Peyer's patch (tissue), 4 donors: ENCODE measurements at places on chromosomes 7 and 10. TPM values are rescaled to one million over a fixed set of nuclear protein-coding genes. Genes with fewer than 3 reads are reported as not detected.

- no peaks in the 10 kb centered on the region for H3K36me3 ChIP-seq
- H3K27me3 ChIP-seq: no peaks in the 10 kb centered on the region
- H3K4me3 ChIP-seq: no peak overlapping the region
Measured at GRCh38 chr7:139838276-139838675, 9.2 kb downstream of the TBXAS1 start.

GRCh38 chr10:123274306-123275135 lies 120.3 kb downstream of the BUB3 start:
- H3K27ac ChIP-seq: no peak overlapping the region
- H3K27me3 ChIP-seq: peaks cover 4% of the 10 kb centered on the region
- no peaks in the 10 kb centered on the region for H3K4me1 ChIP-seq
- no peak overlapping the region for H3K4me3 ChIP-seq

DNA sequence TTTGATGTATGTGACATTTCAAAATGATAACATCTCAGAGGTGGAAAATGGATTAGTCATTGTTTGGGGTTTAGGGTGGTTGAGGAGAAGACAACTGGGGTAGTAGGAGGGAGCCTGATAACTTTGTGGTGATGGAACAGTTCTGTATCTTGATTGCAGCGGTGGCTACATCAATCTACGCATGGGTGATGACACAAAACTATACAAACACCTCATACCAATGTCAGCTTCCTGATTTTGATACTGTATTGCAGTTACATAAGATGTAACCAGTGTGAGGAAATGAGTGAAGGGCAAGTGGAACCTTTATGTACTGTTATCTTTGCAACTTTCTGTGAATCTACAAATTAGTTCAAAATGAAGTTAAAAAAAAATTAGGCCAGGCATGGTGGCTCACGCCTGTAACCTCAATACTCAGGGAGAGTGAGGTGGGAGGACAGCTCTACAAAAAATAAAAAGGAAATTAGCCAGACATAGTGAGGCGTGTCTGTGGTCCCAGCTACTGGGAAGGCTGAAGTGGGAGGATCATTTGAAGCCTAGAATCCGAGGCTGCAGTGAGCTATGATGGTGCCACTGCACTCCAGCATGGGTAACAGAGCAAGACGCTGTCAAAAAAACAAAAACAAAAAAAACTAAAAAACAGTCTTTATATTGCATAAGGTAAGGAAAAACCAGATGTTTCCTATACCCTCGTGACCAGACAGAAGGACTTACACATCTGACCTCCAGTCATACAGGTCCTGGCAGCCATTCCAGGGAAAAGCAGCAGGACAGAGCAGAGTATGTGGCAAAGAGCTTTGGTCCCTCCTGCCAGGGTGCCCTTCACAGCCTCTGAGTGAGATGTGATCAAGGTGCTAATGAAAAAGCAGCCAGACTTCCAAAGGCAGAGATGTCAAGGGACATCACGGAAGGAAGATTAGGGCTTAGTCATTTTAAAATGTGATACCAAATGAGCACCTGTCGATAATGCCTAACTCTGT lies 50.8 kb downstream of the CYTH3 start:
- no peak overlapping the region for H3K27ac ChIP-seq
- H3K36me3 ChIP-seq: no peaks in the 10 kb centered on the region
- no peak for DNase-seq
- H3K27me3 ChIP-seq: no peaks in the 10 kb centered on the region

- no peaks in the 10 kb centered on the region for H3K36me3 ChIP-seq
- no peaks in the 10 kb centered on the region for H3K27me3 ChIP-seq
- H3K4me3 ChIP-seq: no peak overlapping the region
- DNase-seq: no peak
- H3K27ac ChIP-seq: peak overlapping the region; percentile 31
Measured at GRCh38 chr7:45978010-45978681, 57.1 kb upstream of the IGFBP3 start.

GRCh38 chr7:120190109-120190508 lies 82.9 kb upstream of the KCND2 start:
- no peak overlapping the region for H3K27ac ChIP-seq
- no peak for DNase-seq
- H3K36me3 ChIP-seq: no peaks in the 10 kb centered on the region
- no peaks in the 10 kb centered on the region for H3K4me1 ChIP-seq

DNA sequence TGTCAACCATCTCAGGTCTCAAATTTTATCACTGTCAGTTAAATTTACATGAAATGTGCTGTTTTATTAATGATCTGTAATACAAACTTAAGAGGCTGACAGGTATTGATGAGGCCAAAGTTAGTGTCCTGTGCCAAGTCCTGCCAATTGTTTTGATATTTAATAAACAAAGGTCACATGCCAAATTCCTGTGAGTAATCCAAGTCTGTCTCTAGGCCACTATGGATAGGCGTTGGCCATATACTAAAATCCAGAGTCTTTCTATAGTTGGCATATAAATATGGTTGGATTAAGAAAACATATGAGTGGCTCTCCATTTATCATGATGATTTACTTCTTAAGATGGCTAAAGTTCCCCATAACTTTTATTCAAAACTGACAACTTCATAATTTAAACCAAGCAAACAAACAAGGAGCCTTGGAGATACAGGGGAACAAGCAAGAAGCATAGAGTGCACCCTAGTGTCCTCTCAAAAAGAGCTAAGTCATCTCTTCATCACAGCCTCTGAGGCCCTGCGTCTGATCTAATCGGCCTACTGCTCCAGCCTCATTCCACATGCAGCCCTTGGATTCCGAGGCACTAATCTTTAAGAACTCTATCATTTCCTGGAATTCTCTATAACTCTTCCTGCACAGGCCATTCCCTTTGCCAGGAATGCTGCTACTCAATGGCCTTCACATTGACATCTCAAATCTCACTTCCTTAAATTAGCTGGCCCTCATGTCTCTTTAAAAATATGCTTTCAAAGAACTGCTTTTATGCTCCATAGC lies 32.7 kb upstream of the NRCAM start:
- H3K27me3 ChIP-seq: no peaks in the 10 kb centered on the region
- no peaks in the 10 kb centered on the region for H3K4me1 ChIP-seq
- H3K36me3 ChIP-seq: peaks cover 30% of the 10 kb centered on the region
- H3K4me3 ChIP-seq: no peak overlapping the region
- H3K27ac ChIP-seq: no peak overlapping the region

GRCh38 chr7:45400680-45401079 lies 173.5 kb upstream of the ADCY1 start:
- H3K27ac ChIP-seq: no peak overlapping the region
- no peak for DNase-seq
- no peaks in the 10 kb centered on the region for H3K27me3 ChIP-seq
- no peaks in the 10 kb centered on the region for H3K4me1 ChIP-seq
- H3K36me3 ChIP-seq: no peaks in the 10 kb centered on the region

DNA sequence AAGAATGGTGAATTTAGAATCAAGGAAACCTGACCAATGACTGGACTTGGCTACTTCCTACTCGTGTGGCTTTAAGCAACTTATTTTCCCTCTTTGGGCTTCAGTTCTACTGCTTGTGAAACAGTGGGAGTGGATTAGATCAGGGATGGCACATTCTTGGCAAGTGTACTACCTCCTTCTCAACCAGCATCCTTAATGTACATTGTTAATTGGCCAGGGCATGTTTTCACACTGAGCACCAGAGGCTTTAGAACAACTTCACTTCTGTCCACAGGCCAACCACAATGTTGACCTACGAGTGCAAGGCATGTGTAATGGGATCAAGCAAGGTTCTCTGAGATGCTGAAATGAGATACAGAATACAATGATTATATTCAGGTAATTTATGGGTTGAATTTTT lies 315.3 kb downstream of the ADRA2A start:
- no peaks in the 10 kb centered on the region for H3K27me3 ChIP-seq
- H3K27ac ChIP-seq: no peak overlapping the region
- H3K36me3 ChIP-seq: no peaks in the 10 kb centered on the region
- H3K4me1 ChIP-seq: no peaks in the 10 kb centered on the region

The ANKRD22 gene
- not detected for total RNA-seq

The FZD1 gene
- total RNA-seq: 11.2 TPM

The RPEL1 gene
- total RNA-seq: not detected

The AASS gene
- total RNA-seq: 26.3 TPM
